ENCODE measurements at places on chromosomes 1 and 21.

DNA sequence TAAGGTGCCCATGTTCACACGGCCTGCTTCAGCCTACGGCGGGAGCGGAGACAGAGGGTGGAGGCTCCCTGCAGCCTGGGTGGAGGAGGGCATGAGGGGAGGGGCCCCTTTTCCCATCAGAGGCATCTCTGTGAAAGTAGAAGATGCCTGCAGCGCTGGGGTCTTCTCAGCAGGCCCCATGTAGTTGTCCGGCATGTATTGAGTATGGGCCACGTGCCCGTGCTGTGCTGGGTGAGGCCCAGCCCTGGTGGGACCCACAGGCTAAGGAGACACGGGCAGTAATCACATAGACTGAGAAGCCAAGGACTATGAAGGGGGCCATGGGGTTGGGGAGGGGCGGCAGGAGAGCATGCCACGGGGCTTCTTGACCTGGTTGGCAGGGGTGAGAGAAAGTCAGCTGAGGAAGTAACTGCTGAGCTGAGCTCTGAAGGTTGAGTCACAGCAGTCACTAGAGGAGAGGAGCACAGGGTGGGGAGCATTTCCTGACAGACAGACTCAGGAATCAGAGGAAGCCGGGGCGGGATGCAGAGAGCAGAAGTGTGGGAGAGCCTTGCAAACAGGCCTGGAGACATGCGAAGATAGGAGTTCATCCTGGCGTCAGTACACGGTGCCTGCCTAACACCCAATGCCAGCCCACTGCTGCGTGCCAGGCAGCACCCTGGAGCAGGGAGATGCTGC lies 21.6 kb downstream of the PSEN2 start:
- DNase-seq = peak; percentile 72

- peak; percentile 80 for DNase-seq
These were observed 32.9 kb downstream of the RASAL2 start for GRCh38 chr1:178126741-178127185.

DNA sequence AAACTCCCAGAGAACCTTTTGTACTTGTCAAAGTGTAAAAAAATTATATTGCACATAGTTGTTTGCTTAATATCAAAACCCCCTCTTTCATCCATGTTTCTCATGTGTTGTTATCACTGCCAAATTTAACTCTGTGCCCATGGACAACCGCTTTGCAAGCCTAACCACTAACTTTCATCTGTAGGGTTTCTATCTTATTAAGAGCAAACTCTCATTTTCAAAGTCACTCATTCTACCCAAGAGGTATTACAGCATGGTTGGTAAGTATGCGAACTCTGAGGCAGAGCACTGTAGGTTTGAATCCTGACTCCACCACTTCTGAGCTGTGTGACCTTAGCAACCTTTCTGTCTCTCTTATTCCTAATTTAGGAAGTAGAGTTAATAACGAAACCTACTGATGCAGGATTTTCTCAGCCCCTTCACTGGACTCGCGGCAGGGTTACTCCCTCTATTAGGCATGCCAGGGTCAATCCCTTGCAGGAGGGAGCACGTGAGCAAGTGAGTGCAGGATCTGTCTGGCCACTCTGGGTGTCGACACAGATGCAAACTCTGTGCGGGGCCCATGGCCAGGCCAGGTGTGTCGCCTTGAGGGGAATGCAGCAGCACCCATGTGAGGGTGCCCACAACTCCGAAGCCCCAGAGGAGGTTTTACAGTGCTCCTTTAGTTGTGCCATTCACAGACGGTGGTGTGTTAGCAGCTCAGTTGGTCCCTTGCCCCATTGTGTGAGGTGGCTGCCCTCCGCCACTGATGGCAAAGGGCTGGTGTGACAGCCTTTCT lies 361.5 kb upstream of the ADGRL2 start:
- no peak for DNase-seq

- no peak for DNase-seq
These were observed 86.2 kb downstream of the STUM start for GRCh38 chr1:226634611-226635246.

GRCh38 chr1:67787746-67788145 lies 45.5 kb downstream of the GNG12 start:
- no peak for DNase-seq

- DNase-seq = peak; percentile 34
These were observed 507.1 kb upstream of the ZRANB2 start for GRCh38 chr1:71587961-71588360.

- DNase-seq = no peak
These were observed 408.1 kb upstream of the RUNX1 start for GRCh38 chr21:35457097-35457804.

DNA sequence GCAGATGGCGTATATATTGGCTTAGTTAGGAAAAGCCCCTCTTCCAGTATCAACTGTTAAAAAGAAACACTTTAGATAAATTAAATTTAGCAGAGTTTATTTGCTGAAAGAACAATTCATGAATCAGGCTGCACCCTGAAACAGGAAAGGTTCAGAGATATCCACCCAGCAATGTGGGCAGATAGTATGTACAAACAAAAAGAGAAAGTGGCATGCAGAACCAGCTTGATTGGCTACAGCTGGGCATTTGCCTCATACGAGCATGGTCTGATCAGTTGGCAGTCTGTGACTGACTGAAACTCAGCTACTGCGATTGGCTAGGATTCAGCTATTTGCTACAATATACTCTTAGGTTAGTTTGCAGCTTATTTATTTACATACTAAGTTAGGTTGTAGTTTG lies 98.2 kb downstream of the ZC3H11B start:
- DNase-seq = peak; percentile 40

DNA sequence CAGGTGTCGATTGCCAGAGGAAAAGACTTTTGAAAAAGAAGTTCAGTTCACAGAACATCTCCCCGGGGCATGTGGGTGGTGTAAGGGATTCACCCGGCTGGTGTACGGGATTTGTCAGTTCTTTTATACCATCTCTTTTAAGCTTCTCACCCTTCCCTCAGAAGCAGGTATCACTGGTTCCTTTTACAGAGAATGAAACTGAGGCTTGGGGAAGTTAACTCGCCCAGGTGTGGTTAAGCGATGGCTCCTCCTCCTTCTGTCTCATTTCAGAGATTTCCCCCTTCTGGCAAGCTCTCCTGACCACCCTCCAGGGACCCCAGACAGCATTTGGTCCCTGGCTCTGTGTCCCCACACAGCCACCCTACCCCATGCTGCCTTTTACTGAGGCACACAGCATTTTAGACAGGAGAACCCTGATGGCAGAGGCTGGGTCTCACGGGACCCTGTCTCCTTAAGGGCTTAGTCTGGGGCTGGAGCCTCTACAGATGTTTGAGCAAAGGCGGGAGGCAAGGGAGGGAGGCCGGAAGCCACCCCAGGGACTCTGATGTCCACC lies 2.8 kb upstream of the ECE1 start:
- no peak for DNase-seq

GRCh38 chr21:16587141-16587581 lies 857.4 kb downstream of the USP25 start:
- DNase-seq = peak; percentile 87

GRCh38 chr21:30769724-30770431 lies 14.7 kb upstream of the KRTAP21-1 start:
- DNase-seq = no peak

DNA sequence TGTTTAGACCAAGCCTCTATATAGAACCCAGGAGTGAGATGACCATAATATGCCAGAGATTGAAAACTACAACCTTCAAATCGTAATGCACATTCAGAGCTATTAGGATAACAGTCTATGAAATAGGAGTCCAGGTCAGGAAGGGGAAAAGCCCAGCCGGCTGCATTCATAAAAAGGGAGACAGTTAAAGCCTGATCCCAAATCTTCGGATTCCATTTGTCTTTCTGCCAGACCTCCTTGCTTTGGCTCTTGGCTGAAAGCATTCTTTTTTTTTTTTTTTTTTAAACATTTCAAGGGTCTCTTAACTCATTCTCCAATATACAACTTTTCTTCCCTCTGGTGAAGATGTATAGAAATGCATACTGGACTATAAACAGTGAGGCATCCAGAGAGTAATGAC lies 81.1 kb downstream of the NTPCR start:
- no peak for DNase-seq

- DNase-seq = peak; percentile 50
These were observed 500.5 kb downstream of the SETD4 start for GRCh38 chr21:35559829-35560225.

DNA sequence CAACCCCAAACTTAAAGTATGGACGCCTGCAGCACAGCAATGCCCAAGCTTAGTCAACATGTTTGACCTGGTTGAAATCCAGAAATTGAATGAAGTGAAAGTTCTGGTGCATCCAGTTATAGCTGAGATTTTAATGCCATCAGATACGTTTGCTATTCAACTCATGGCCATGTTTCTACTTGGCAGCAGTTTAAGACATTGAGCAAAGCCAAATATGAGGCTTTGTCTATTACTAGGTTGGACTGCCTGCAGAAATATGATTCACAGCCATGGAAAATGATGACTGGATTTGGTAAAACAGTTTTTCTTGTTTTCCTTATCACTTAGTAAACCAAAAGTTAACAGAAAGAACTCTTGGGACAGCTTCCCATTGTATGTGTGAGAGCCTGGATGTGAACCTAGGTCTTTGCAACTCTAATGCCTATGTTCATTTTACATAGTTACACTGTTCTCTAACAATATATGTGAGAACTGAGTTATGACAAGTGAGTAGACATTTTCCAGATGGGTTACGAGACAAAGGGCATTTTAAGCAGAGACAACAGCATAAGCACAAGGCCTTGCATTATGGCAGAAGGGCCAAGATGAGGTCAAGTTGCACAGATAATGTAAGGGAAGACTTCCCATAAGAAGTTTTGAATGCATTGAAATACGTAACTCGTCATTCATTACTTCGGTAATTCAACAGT lies 32.4 kb upstream of the MYSM1 start:
- peak; percentile 79 for DNase-seq

DNA sequence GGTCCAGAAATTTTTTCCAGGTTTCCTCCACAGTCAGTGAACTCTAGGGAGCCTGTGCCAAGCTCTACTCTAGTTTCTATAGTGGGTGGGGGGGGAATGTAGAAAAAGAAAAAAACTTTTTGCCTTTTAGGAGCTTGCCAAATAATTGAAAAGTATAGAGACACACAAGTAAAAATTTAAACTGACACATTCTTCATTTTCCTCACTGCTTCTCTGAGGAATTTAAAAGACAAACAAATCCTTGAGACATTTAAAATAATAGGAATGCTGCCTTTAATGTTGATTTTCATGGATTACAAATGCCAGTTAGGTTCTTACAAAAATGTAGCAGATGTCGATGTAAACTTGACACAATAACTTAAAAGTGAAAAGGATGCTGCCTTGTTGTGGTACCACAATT lies 241.9 kb downstream of the DNM3 start:
- no peak for DNase-seq

DNA sequence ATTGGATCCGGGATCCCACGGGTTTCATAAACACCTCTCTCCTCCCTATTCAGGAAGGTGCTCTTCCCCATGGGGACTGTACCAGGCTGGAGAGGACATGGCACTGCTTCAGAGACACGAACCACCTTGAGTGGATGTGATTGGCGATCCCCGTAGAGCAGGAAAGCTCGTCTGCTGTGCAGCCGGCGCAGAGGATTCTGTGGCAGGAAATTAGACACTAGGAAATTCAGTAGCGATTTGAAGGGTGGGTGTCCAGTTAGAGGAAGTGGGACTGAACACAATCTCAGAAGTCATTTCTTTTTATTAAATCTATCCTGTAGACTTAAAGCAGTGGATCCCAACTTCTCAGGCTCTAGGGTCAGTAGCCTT lies 767 bp downstream of the PDIK1L start:
- no peak for DNase-seq

DNA sequence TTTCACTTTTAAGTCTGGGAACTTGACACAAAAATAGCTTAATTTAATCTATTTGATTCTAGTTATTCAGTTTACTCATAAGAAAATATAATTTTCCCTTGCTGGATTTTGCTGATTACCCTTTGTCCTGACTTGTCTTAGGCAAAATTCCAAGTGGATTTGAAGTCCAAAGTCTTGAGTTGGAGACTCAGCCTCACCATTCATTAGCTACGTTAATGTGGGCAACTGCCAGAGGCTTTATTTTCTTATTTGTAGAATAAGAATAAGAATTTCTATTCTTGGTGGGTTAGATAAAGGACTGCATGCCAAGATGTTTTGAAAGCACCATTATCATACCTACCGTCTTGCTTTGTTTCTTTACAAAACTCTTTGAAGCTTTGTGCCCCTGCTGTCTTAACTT lies 22.8 kb upstream of the PAPPA2 start:
- no peak for DNase-seq

DNA sequence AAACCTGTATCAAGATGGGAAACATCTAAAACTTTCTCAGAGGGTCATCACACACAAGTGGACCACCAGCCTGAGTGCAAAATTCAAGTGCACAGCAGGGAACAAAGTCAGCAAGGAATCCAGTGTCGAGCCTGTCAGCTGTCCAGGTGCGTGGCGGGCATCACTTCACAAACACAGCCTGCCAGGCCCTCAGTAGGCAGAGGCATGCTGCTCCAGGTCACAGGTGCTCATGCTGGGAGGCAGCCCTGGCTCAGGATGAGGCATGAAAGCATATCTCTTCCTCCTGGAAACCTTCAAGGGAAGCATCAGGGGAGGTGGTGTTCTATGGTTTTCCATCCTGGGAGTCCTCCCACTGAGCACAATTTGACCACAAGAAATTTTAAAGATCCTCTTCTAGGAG lies 6.3 kb downstream of the CD2 start:
- no peak for DNase-seq

GRCh38 chr1:41639332-41639936 lies 155.0 kb upstream of the EDN2 start:
- peak; percentile 47 for DNase-seq

- no peak for DNase-seq
These were observed 89.7 kb downstream of the TNNI3K start for GRCh38 chr1:74324684-74325448.

GRCh38 chr1:44636688-44637598 lies 37.3 kb downstream of the TMEM53 start:
- no peak for DNase-seq

DNA sequence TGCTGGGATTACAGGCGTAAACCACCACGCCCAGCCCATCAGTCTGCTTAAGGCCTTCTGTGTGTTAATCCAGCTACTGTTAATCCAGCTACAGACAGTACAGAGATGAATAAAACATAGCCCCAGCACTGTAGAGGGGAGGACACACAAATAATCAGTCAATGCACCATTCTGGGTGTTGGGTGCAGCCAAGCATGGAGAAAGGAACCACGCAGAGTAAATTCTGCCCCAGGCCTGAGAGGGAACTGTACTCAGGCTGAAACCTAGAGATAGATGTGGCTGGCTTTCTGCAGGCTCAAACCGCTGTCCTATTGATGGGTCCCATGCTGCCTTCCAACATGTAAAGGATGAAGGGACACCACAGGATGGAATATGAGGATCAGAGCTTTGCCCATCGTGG lies 136.8 kb upstream of the IGSF21 start:
- no peak for DNase-seq

DNA sequence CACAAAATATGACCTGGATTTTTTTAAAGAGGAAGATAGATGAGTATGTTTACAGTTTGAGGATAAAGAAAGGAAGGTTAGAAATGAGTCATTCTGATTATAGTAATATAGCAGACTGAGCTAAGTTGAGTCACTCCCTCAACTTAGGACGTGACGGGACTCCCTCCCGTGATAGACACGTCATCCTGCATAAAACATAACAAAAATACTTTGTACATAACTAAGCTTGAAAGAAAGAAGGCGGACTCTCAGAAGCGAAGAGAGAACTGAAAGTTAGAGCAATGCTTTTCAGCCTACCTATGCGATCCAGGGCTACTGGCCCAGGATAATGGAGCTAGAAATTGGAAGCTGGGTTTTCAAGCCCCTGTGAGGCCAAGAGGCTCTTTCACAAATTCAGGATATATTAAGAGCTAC lies 53.0 kb upstream of the DESI2 start:
- peak; percentile 97 for DNase-seq

GRCh38 chr1:173161510-173162221 lies 45.5 kb downstream of the TNFSF4 start:
- peak; percentile 64 for DNase-seq

GRCh38 chr1:38964140-38964548 lies 22.5 kb upstream of the RHBDL2 start:
- no peak for DNase-seq
